SK-N-DZ (cell line): ENCODE measurements at places on chromosomes 12 and 14.

- no peak for DNase-seq
Observed at GRCh38 chr14:67432050-67432564, 20.1 kb upstream of the PLEK2 start.

- no peak for DNase-seq
Observed at GRCh38 chr12:18926188-18926587, 188.3 kb downstream of the CAPZA3 start.

DNA sequence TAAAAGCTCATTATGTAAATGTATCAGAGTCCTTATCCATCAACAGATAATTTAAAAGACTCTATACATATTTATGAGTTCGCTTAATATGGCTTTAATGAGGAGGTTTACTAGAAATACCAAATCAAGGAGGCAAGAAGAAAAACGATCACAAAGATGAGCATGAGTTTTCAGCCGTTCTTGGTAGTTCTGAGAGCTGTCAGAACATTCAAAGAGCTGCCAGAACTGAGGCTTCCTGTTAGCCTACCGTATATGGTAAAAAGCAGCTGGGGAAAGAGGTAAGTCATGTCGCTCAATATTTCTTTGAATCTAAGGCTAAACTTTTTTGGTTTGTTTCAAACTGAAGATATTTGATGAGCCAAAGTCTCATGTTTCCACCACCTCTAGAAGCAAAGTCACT lies 115.3 kb upstream of the PLXNC1 start:
- no peak for DNase-seq

- DNase-seq = no peak
Observed at GRCh38 chr14:39145266-39145966, 24.7 kb downstream of the TRAPPC6B start.

DNA sequence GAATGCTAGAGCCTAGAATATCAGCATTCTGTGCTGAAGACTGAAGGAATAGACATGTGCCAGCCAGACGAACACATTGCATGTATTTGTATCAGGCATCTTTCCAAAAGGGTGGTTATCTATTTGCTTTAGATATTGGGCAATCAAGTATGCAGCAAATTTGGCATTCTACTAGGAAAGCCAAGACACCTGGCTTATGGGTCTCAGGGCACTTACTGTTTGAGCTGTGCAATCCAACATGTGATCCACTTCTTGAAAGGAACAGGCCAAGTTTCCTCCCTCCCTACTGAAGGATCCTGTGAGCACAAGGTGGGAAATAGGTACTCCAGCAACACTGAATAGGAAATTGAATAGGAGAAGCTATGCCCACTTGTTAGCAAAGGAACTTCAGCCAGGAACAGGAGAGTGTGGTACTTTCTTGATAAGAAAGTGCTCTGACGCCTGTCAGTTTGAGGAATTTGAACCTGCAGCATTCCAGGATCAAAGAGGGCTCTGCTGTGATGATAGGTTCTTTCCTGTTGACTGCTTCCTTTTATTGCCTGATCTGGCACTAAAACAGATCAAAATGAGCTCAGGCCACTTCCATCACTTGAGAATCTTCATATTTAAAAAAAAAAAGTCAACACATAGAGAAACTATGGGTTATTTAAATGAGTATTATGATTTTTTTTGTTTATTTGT lies 20.6 kb downstream of the OR6S1 start:
- no peak for DNase-seq

- DNase-seq = no peak
Observed at GRCh38 chr14:104320611-104321086, 182.3 kb downstream of the KIF26A start.

GRCh38 chr14:92729634-92730358 lies 18.6 kb downstream of the LGMN start:
- DNase-seq = no peak

DNA sequence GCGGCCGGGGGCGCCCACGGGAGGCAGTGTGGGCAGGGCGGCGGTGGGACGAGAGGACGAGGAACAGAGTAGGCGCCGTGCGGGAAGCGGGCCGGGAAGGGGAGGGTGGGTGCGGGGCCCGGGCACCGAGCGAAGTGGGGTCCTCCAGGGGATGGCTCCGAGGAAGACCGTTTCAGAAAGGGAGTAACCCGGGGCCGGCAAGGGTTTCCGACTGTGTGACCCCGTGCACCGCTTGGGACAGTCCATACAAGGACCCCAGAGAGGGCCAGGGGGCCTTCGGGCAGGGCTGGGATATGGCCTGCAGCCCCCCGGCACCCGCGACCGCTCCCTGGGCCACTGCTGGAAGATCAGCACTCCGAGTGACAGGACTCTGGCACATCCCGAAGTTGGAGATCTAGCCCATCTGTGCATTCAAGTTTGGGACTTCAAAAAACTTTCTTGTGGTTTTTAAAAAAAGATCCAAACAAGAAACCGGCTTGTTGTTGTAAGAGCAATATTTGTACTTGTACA lies 448 bp downstream of the TSPAN9 start:
- no peak for DNase-seq

- no peak for DNase-seq
Observed at GRCh38 chr12:8156416-8156815, 399 bp upstream of the ZNF705A start.

GRCh38 chr12:109797905-109798669 lies 35.1 kb downstream of the TRPV4 start:
- no peak for DNase-seq

GRCh38 chr14:93693914-93694313 lies 94.4 kb downstream of the PRIMA1 start:
- no peak for DNase-seq

DNA sequence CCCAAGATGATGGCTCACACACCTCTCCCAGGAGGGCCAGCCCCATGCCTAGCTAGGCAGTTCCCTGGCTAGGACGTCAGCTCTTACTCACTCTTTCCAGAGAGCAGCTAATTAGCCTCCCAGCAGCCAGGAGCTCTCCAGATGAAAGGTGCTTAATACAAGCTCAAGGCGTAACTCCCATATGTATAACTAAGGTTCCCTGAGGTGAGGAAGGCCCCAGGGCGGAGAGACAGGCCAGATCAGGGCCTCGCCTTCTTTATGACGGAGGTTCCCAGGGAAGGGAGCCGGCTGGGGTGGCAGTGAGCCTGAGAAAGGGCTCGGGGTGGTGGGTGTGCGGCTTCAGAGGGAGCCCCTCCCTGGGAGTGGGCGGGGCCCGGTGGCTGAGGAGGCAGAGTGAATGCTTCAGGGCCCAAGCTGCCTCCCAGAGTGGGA lies 26.4 kb upstream of the ZFP36L1 start:
- no peak for DNase-seq

DNA sequence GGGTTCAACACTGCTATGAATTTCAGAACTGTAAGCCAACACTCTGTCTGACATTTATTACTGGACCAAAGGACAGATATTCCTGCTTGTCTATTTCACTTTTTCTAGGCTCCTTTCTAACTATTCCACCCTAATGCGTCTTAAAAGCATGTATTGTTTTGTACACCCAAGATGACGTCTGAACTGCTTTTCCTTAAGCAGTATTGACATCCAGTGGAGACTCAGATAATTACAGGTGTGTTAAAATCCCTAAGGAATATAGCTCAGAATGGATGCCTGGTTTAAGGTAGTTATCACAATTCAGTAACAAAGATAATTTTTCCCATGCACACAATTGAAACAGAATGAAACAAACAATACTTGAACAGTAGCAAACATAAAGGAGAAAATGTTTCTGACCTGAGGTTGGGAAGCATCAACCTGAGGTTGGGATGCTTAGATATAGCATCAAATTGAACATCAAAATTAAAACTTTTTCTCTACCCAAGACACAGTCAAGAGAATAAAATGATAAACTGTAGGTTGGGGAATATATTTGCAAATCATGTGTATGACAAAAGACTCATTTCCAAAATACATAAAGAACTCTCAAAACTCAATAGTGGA lies 93.7 kb upstream of the PTPRR start:
- DNase-seq = peak; percentile 74

GRCh38 chr12:3980504-3981272 lies 107.5 kb upstream of the PARP11 start:
- no peak for DNase-seq

GRCh38 chr12:122437656-122438121 lies 15.2 kb upstream of the CLIP1 start:
- no peak for DNase-seq

DNA sequence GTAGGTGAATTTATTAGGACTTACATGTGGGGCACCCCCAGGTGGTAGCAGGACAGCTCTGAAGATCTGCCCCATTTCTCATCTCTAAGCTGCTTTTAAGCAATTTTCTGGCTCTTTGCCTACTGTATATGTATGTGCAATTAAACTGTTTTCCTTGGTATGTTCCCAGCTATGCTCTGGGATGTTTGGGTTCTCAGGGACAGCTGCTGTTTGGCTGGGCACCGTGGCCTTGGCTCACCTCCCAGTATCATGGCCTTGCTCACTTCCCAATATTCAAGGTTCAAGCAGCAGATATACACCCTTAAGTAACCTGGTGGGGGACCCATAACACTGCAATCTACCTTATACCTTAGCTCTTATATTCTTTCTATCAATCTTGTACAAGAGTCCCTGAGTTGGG lies 53.7 kb upstream of the KITLG start:
- DNase-seq = no peak

GRCh38 chr12:46364777-46365580 lies 7.6 kb downstream of the SLC38A2 start:
- no peak for DNase-seq

GRCh38 chr14:102095871-102096568 lies 9.2 kb upstream of the HSP90AA1 start:
- no peak for DNase-seq

DNA sequence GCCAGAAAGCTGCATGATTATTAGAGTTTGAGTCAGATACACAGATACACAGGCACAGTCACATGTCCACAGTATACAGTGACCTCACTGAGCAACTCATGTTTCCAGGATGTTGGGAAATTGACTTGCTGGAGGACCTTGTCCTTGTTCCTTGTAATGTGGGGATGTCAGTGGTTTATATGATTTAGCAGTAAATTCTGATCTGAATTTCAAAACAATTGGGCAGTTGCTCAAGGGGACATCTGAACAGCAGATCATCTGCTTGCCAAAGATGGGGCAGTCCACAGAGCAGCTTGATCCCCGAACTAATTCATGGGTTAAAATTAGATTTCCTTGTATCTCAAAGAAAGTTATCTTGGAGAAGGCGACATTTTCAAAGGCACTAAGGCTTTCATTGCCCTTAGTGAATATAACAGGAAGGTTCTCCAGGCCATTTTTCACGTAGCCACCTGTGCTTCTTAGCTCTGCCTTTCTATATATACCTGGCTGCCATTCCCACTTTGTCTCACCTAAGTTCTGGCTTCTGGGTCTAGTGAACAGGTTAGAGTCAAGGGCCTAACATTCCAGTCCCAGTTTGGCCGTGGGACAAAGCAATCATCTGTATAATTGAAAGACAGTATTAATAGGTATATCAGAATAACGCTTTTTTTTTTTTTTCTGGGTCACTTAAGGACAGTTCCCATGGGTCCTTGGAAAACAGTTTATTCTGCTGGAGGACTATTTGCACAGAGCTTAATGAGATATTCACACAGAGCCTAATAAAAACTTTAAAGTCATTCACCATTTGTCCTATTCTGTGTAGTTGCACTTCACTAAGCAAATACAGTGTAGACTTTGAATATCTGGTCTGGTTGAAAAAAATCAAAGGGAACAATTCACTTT lies 64.9 kb upstream of the STRN3 start:
- no peak for DNase-seq

- DNase-seq = no peak
Observed at GRCh38 chr14:99936056-99936455, 129.2 kb upstream of the EVL start.
